Activated naive CD4-positive, alpha-beta T cell treated with anti-CD3 and anti-CD28 coated beads for 36 hours (primary cell): ENCODE measurements at places on chromosomes 5 and 9.

GRCh38 chr5:159496773-159497172, 166.5 kb upstream of the IL12B start:
- no peak for DNase-seq

- no peak for DNase-seq
Observed at GRCh38 chr5:21254161-21254560, 1266.2 kb upstream of the CDH18 start.

DNA sequence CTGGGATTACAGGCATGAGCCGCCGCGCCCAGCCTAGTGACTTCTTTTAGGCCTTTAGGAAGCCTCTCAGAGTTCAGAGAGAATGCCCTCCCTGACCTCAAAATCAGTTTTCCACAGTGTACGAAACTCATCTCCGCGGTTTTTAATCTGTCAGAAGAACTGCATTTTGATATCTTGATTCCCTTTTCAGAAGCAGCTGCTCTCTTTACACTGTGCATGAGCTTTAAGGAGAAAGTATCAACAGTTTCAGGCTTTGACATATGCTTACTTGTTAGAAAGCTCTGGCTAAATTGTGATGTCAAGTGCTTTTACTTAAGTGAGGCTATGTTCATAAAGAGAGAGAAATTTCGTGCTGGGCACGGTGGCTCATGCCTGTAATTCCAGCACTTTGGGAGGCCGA, 74.6 kb downstream of the USP20 start:
- DNase-seq: no peak

- DNase-seq: no peak
Observed at GRCh38 chr9:116549061-116549664, 137.9 kb upstream of the TRIM32 start.

DNA sequence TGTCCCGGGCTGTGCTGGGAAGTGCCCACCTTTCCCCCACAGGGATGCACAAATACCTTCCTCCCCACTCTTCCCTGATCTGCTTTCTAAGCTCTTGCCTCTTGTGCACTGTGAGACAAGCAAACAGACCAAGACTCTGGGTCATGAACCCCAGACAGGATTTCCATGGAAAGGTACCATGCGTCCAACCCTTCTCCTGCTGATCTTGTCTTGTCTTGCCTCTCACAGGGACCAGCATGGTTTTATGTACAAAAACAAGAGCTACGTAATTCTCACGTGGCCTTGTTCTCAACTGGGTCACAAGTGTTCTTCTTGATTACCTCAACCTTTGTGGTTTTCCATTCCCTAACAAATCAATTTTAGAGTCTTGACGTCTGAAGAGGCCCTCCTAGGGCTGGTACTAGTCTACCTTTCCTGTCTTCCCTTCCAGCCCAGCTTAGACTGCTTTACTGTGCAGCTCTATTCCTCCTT, 176.5 kb upstream of the MAP3K1 start:
- DNase-seq: no peak

DNA sequence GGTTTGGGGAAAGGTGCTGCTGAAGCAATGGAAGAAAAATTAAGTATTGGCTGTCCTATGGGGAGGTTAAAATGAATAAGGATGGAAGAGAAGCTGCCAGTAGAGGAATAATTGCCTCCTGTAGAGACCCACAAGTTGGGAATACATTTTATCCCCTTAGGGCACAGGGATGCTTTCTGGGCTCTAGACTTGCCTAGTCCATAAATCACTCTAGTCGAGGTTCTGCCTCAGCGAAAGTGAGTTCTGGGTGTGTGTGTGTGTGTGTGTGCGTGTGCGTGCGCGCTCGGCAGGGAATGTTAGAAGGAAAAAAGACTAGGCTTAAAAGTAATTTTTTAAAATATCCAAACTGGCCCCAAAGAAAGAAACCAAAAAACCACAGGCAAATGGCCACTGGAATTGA, 291.6 kb downstream of the DOCK8 start:
- DNase-seq: no peak

GRCh38 chr5:96177303-96177869, 215.7 kb upstream of the ELL2 start:
- DNase-seq: no peak

GRCh38 chr9:119003882-119004617, 365.2 kb downstream of the BRINP1 start:
- no peak for DNase-seq

DNA sequence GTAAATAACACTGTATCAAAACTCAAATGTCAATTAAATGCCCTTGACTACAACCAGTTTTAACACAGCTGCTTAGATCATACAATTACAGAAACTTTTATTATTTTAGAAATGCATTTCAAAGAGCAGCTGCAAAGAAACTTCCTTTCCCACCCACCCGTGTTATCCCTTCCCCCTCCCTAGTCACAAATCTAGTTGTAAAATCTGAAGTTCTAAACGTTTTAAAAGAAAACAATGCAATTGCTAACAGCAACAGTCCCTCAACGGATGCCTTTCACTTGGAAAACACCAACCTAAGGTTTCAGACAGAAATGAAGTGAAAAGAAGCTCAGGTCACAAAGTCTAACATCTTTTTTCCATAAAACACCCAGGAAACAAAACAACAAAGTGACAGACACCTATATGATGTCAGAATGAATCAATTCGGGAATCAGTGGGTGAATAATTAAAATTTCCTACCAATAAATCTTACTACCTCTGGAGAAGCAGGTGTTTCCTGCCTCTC, 100.3 kb downstream of the FBXW11 start:
- DNase-seq: peak; percentile 42

GRCh38 chr5:2960294-2960693, 208.8 kb upstream of the IRX2 start:
- no peak for DNase-seq

DNA sequence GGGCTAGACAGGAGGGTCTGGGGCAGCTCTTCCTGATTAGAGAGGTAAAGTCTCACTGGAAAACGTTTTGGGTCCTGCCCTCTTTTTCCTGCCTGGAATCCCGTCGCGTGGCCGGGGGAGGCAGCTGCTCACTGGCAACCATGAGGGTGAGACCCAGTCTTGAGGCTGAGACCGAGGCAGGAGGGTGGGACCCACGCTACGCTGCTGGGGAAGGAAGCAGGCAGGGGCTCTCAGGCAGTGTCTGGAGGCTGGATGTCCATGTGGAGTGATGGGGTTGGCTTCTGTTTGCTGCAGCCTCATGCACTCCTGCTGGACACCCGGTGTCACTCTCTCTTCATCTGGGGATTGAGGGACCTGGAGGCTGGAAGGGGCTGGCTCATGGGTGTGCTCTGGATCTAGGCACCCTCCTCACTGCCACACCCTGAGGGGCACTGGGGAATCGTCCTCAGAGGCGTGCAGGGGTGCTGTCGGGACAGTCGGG, 11.3 kb upstream of the SLC2A6 start:
- DNase-seq: no peak

GRCh38 chr9:80952363-80952922, 736.9 kb downstream of the TLE1 start:
- DNase-seq: no peak

GRCh38 chr9:115650768-115651167, 502.8 kb upstream of the PAPPA start:
- DNase-seq: no peak

GRCh38 chr5:113340537-113340936, 94.3 kb downstream of the TSSK1B start:
- DNase-seq: no peak

DNA sequence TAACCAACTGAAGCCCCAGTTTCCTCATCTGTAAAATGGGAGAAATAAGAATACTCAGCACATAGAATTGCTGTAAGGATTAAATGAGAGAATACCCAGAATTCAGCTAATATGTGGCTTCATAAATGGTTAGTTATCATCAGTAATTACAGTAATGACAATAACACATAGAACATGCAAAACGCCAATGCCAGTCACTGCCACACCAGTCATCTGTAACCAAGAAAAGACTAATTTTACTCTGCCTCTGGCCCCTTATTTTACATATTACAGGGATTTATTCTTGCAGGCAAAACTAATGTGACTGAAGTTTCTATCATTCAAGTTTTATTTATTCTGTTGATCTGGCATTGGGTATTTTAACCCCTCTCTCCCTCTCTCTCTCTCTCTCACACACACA, 46.5 kb downstream of the EBF1 start:
- no peak for DNase-seq

- DNase-seq: no peak
Observed at GRCh38 chr9:71003346-71003745, 118.1 kb downstream of the TRPM3 start.

DNA sequence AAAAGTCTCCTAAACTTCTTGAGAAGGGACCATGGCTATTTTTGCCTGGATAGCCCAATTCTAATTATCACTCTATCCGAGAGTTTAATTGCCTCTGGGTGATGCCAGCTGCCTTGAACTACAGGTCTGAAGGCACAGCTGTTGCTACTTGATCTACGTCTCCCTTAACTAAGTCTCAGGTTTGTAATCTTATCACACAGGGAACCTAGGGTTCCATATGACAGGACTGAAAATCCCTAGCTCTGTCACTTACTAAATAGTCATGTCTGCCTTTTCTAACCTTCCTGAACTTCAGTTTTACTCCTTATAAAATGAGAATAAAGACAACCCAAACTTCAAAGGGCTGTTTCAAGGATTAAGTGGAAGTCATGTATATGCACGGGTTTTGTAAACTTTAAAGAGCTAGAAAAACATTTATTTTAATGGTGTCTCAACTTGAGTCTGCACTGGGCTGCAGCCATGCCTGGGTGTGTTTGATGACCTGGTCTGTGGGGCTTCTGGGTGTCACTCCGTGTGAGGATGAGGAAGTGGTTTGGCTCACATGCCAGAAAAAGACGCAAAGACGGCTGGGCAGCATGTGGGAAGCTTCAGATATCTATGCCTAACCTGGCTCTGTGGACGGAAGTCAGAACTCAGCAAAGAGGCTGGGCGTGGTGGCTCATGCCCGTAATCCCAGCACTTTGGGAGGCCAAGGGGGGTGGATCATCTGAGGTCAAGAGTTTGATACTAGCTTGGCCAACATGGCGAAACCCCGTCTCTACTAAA, 129.3 kb upstream of the SLC44A1 start:
- peak; percentile 68 for DNase-seq

GRCh38 chr5:105428451-105429380, 1866.1 kb upstream of the NUDT12 start:
- DNase-seq: no peak

GRCh38 chr5:118796081-118796480, 192.3 kb downstream of the DTWD2 start:
- DNase-seq: no peak

DNA sequence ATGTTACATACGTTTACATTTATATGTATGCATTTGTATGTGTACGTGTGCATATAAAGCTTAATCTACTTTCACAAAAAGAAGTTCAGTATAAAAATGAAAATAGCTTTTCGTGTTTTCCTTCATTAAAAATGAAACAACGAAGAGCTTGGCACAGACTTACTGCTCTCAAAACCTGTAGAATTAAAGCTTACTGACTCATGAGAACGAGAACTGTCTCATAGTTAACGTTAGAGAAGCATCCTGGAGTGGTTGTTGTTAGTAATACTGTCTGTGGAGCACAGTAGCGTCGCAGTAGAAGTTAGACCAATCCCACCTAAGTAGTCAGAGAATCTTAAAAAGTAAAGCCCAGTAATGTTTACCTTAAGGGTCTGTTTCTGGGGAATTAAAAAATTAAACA, 1.3 kb downstream of the MAT2B start:
- peak; percentile 33 for DNase-seq
